ENCODE measurements at places on chromosomes 16 and 17. TPM values are rescaled to one million over a fixed set of nuclear protein-coding genes. Genes with fewer than 3 reads are reported as not detected.

- no peaks in the 10 kb centered on the region for H3K4me1 ChIP-seq
- no peaks in the 10 kb centered on the region for H3K27me3 ChIP-seq
- H3K4me3 ChIP-seq: no peak within 1 kb of the TSS
- no peak within 1 kb of the TSS for H3K27ac ChIP-seq
- no peak for DNase-seq
Observed at GRCh38 chr16:55832773-55833691, at the start of gene CES1. TSS of gene CES1 (minus strand) at chr16:55833096. CDS start at chr16:55833055, 41 bp downstream.

DNA sequence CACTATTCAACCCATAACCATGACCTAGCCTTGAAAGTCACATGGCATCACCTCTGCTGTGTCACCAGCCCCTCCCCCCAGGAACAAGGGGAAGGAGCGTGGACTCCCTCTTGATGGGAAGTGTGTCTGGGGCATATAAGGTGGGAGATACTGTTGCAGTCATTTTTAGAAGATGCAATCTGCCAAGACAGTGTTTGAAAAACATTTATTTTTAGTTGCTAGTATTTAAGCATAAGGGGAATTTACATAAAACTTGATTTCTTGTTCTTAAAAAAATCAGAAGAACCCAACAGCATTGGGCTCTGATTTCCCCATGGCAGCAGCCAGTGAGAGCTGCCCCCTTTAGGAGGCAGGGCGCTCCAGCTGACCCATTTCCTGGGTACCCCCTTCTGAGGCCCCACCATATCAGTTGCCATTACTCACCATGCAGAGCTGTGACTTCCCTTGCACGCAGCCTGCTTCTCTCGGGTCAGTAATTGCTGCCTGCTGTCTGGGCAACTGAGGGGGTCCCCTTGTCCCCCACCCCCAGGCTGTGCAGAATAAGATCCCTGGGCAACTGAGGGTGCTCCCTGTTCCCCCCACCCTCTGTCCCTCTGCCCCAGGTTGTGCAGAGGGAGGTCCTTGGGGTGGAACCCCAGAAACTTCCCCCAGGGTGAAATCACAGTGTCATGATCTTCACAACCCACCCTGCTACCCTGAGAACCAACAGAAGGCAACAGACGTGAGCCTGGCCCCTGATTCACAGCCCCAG lies 11.8 kb upstream of the CDC42EP4 start:
- no peak overlapping the region for H3K27ac ChIP-seq
- no peaks in the 10 kb centered on the region for H3K4me1 ChIP-seq
- no peak for DNase-seq
- no peaks in the 10 kb centered on the region for H3K36me3 ChIP-seq
- H3K27me3 ChIP-seq: no peaks in the 10 kb centered on the region
- no peak overlapping the region for H3K4me3 ChIP-seq

- H3K27me3 ChIP-seq: no peaks in the 10 kb centered on the region
- peaks cover 48% of the 10 kb centered on the region for H3K4me1 ChIP-seq
- no peaks in the 10 kb centered on the region for H3K36me3 ChIP-seq
- DNase-seq: no peak
Observed at GRCh38 chr16:568401-569258, 1.1 kb upstream of the PIGQ start.

DNA sequence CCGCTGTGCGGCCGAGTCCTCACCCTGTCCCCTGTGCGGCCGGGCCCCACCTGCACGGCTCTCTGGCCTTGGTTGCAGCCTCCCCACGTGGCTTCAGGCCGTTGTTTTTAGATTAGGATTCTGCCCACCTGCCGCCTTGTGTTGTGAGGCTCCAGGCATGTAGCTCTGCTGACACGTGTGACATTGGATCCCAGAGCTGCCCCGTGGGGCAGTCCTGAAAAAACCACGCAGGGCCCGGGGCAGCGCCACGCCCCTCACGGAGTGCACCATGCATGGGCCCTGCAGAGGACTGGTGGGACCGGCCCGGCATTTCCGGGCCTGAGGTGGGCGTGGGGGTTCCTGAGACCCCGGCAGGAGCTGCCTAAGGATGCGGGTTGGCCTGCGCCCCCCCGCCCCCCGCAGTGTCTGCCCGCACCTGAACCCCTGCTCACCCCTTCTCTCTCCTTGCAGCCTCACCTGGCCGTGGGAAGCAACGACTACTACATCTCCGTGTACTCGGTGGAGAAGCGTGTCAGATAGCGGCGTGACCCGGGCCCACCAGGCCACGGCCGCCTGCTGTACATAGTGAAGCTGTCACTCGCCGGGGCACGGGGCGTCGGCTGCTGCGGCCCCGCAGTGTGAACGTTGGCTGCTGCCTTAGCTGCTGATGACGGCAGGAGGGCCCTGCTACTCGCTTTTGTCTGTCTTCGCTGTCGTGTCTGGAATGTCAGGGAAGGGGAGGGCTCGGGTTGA lies 27.7 kb upstream of the CHMP6 start:
- H3K4me3 ChIP-seq: no peak overlapping the region
- peaks cover 2% of the 10 kb centered on the region for H3K36me3 ChIP-seq
- no peak for DNase-seq
- H3K27me3 ChIP-seq: no peaks in the 10 kb centered on the region
- no peak overlapping the region for H3K27ac ChIP-seq

DNA sequence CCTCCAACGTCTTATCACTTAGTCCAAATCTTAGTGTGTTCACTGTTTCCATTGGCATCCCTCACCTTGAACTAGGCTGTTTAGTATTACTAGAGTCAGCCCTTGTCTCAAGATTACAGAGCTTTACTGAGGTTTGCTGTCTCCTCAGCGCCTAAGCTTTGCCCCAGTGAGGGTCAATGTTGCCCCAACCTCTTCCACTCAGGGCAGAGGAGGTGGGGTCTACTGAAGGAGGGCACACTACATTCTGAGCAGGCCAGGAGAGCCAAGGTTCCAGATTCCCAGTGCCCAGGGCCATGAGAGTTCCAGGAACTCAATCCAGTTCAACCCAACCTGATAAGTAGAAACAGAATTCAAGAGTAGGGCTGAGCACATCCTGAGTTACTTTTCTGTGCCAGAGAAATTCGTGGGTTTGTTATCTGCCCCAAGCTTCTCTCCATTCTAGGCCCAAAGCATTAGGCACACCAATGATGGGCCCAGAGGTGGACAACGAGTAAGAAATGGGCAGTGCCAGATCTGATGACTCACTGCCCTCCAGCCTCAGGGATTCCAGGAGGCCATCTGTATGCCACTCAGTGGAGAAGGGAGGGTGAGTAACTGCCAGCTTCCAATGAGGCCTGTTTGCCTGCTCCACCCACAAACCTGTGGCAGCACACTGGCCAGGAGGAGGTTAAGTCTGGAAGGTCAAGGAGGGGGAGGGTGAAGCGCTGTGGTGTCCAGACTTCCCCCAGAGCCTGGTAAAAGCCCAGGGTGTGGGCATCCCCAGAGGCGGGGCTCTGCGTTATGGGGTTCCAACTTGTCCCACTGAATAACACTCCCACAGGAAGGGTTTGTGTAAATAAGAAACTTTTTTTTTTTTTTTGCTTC lies 8.2 kb downstream of the TUBG2 start:
- H3K27me3 ChIP-seq: peaks cover 26% of the 10 kb centered on the region
- peaks cover 20% of the 10 kb centered on the region for H3K4me1 ChIP-seq
- H3K4me3 ChIP-seq: no peak overlapping the region
- no peak for DNase-seq
- no peak overlapping the region for H3K27ac ChIP-seq

USP10 gene
- 51.0 TPM for polyA plus RNA-seq

All from B cell (primary cell).